ENCODE measurements at places on chromosomes 2 and 18.

DNA sequence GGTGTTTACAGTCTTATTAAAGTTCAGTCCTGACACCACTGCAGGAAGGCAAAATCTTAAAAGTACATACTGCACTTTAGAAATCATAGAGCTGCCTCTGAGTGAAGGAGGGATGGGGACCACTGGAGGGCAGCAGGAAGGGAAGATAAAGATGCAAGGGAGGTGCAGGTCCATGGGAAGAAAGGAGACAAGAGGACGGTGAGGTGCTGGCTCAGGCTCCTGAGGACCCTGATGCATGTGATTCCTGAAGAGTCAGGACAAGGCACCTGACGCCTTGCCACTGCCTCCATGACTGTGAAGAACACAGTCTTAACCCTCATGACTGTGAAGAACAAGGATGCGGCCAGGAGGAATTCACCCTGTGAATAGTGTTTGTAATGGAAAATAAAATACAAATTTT is 116.2 kb upstream of the NPAS2 start:
- DNase-seq: no peak

DNA sequence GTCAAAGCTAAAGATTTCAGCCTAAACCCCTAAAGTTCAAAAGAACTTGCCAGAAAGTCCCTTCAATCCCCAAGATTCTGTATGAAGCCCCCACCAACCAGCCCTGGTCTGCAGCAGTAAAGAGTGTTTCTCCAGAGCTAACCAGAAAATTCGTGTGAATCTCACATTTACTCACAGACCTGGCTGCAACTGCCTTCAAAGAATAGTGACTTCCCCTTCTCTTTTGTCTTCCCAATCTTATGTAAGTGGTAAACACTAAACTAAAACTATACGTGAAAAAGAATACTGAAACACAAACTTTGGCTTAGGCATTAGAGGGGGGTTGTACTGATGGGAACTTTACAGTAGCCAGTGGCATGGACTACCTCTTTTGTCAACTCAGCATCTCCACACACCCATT is 50.6 kb upstream of the SETBP1 start:
- no peak for DNase-seq

- DNase-seq: no peak
Measured at GRCh38 chr2:196274387-196274809, 103.0 kb upstream of the STK17B start.

GRCh38 chr18:28584731-28585130 is 407.8 kb upstream of the CDH2 start:
- DNase-seq: no peak

GRCh38 chr2:16058256-16058655 is 117.9 kb downstream of the MYCN start:
- DNase-seq: no peak

- DNase-seq: no peak
Measured at GRCh38 chr2:219743548-219743947, 116.1 kb downstream of the SLC4A3 start.

- no peak for DNase-seq
Measured at GRCh38 chr2:120901201-120901600, 165.5 kb downstream of the GLI2 start.

DNA sequence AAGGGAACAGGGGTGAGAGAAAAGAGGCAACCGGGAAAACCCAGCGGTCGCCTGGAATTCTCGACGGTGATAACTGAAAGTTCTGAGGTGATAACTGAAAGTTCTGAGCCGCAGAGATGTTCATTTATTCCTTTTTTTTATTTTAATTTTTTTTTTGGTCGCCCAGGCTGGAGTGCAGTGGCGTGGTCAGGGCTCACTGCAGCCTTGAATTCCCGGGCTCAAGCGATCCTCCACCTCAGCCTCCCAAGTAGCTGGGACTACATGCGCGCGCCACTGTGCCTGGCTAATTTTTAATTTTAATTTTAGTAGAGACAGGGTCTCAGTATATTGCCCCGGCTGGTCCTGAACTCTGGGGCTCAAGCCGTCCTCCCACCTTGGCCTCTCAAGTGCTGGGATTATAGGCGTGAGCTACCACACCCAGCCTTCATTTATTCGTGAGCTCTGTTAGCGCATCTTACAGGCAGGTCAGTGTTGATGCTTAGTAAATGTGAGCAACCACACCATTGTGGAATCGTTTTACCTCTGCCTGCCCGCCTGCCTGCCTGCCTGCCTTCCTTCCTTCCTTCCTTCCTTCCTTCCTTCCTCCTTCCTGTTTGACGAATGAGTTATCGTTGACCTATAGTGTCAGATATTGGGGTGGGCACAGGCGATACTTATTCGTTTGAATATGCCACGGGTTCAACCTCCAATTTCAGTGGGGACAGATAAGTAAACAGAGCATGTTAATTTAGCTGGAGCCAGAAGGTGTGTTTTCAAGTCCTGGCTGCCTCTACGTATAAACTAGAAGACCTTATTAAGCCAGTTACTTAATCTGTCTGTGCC is 557 bp upstream of the E2F6 start:
- DNase-seq: no peak

GRCh38 chr2:54000524-54000923 is 29.7 kb upstream of the PSME4 start:
- no peak for DNase-seq

DNA sequence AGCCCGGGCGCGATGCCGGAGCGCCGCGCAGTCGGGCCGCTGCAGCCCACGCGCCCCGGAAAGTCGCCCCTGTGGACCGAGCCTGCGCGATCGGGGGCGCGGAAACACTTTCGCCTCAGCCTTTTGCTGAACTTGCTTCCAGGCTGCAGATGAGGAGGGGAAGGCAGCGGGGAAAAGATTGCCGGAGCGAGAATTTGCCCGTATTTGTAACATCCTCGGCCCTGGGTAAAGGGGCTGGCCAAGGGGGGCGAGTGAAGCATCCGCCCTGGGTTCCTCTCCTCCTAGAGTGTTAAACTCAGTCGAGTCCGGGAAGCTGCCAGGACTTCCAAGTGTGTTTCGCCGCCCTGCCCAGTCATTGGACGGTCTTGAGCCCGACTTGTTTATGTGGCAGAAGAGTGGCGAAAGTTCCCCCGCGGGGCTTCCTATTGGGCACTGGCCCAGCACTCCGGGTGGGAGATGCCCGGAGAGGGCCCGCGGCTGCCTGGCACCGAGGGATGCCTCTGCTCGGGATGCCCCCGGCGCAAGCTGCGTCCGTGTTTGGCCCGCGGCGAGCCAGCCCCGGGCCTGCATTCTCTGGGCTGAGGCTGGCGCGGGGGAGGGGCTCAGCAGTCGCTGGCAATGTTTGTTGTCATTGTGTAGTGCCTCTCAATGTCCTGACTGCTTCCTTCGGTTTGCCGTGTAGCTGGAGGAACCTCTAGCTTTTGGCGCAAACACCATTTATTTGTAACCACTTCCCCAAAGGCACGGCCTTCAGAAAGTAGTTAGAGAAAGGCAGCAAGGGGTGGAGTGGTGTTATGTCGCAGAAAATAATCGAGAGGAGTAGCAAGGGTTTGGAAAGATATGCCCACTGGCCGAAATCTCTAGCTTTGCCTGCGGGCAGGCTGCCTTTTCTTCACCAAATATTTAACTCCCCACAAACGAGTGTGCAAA is 1.1 kb downstream of the CYBRD1 start:
- peak; percentile 8 for DNase-seq

DNA sequence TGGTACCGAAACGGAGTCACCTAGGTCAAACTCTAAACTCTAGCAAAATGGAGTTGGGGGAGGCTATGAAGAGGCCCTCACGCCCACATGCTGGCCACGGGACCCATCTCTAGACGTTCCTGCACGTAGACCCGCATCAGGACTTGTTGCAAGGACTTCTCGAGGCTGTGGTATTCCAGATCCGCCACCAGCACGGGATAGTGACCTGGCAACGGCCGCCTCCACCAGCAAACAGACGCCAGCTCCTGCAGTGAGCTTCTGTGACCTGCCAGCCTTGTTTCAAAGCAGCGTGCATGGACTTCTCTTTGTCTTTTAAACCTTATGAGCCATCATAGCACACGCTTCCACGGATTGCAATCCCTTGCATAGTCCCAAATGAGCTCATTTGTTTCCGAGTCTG is 40.3 kb upstream of the RALBP1 start:
- no peak for DNase-seq

GRCh38 chr18:1481577-1481976 is 576.9 kb downstream of the ADCYAP1 start:
- no peak for DNase-seq

- no peak for DNase-seq
Measured at GRCh38 chr2:124035001-124035400, 9.9 kb downstream of the CNTNAP5 start.

DNA sequence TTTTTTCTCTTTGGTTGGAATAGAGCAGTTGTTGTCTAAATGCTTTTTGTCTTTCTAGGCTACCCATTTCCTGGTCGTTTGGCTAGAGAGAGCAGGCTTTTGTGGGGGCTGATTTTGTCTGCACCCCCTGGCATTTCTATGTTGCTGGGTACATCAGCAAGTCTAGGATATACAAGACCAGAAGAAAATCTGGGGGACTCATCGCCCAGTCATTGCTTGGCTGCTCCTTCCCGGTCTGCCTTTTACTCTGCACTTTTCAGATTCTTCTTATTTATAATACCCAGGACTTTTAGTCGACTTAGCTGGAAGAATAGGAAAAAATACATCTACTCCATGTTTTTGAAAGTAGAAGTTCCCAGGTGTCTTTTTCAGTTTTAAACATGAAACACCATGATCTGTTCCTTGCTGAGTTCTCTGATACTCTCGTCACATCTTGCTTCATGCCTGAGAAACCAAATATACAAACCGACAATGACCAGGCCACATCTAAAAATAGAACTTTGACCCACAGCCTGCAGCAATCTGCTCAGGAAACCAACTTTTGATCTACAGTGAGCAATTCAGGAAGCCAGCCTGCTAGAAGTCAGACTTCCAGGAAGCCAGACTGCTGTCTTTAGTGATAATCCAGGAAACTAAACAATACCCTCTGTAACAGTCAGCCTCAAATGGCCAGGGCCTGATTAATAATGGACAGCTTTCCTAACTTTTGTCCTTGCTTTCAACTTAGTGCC is 163.8 kb upstream of the MEX3C start:
- DNase-seq: no peak

- DNase-seq: no peak
Measured at GRCh38 chr2:40041422-40042382, 262.6 kb upstream of the THUMPD2 start.

DNA sequence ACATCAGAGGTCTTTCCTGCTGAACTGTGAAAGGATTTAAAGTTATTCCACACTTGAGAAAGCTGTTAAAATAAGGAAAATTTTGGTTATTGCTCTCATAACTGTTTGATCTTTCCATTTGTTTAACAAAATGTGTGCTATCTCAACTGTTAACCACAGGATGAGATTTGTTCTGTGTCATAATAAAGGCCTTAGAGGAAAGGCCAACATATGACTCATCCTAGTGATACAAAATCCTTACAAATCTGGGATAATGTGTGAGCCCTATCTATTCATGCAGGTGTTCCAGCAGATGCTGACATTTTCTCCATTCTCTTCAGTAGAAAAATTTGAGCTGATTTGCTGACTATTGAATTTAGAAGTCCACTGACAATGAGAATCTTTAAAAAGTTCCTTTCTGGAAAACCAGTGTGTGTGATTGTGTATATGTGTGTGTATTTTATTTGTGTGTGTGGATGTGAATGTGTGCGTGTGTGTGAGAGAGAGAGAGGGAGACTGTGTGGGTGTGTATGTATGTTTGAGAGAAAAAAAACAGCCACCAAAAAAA is 1111.9 kb upstream of the GYPC start:
- DNase-seq: no peak

- DNase-seq: no peak
Measured at GRCh38 chr2:202148515-202149154, 75.6 kb downstream of the KIAA2012 start.

DNA sequence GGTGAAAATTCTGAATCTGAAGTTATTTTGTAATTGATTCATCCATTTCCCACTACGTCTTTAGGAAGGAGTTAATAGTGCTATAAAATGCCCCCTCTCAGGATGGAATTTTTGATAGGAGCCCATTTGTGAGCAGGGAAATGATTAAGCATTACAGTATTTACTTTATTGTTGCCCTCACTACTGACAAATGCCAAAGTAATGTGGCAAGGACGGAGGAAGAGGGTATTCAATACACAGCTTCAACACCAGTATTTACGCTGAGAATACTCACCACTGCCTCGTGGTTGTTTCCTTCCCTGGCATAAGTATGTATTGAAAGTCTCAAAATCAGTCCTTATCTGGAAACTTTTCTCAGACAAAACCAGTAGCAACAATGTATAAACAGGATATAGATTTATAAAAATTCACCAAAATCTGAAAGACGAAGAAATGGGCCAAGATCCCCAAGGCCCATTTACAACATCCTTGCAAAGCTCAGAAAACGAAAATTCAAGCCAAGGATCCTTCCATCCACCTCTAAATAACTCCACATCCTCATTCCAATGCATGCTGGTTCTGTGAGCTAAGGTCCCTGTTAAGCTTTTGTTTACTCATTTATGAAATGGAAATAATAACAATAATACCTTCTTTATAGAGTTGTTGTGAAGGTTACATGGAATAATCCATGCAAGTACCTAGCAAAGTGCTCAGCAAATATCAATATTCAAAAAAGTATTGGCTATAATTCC is 29.3 kb downstream of the FEZ2 start:
- DNase-seq: no peak

DNA sequence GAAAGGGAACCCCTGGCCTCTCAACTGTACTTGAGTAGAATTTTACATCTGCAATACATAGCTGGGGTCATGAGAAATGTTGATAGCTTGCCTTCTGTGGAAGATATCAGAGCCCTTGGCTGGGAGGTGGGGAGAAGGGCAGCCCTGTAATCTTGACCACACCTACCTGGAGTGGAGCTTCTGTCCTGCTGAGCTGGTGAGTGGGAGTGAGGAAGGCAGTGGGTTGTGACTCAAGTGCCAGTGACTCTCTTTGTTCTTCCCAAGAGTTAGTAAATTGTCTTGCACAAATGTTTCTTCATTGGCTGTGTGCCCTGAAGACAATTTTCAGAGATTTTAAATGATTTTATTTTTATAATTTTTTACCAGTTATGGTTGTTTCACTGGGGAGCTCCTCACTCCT is 277.3 kb downstream of the MBD5 start:
- no peak for DNase-seq

GRCh38 chr2:39851651-39852110 is 72.6 kb upstream of the THUMPD2 start:
- no peak for DNase-seq

DNA sequence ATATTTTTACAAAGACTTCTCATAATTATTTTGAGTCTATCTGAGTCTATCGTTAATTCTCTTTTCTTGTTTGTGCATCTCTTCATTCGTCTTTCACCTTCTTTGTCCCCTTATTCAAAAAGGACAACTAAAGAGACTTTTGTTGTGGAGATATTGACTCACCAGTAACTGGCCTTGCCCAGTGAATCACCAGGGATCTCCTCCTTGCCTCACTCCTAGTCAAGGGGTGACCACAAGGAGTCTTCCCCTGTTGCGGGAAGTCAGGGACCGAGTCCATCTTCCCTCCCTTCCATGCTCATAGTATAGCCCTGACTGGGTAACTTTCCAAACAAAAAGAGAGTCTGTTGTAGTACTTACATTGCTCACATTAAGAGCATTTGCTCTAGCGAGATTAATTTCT is 158.9 kb downstream of the NEB start:
- no peak for DNase-seq

- no peak for DNase-seq
Measured at GRCh38 chr18:58859907-58860306, 4.8 kb upstream of the ZNF532 start.

All from stimulated activated CD8-positive, alpha-beta memory T cell treated with anti-CD3 and anti-CD28 coated beads, Interleukin-7, amount 100 ng/mL, for 4 hours (primary cell).